WTC11 (cell line): ENCODE measurements at places on chromosomes 3 and 15. TPM values are rescaled to one million over a fixed set of nuclear protein-coding genes. Genes with fewer than 3 reads are reported as not detected.
A peak's percentile ranks its signal among the peaks of the same experiment; 100 is the strongest.

DNA sequence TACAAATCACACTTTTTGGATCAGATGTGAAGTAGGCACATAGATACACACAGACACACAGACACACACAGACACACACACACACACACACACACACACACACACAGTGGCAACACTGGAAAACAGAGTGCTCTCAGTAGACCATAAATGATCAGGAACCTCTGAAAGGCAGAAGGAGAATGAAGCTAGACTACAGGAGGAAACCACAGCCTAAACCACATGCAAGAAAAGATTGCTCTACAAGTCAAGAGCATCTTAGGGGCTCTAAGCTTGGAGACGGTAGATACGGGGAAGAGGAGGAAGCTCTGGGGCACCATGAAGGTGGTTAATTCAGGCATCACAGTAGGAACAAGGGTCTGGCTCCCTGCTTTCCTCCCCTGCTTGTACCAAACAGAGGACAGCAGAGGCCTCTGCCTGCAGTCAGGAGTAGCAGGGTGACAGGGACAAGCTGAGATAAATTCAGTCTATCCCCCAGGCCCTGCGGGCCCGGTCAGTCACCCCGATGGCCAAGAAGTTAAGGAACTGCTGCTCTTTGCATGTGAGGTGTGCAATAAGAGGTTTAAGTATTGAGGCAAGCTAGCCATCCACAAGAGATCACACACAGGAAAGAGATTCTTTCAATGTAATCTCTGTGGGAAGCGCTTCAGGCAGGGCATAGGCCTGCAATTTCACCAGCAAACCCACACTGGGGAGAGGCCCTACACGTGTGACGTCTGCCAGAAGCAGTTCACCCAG, 23.5 kb upstream of the ARPIN start:
- no peak for DNase-seq

The GPR62 gene
- total RNA-seq = 0.24 to 0.55 TPM (median 0.46 TPM) in 3 replicates

The SEMA3B gene
- 7.3 to 9.0 TPM (median 8.7 TPM) in 3 replicates for total RNA-seq

- peak; percentile 12 for DNase-seq
Observed at GRCh38 chr3:152539191-152539764, 270.5 kb downstream of the MBNL1 start.

- DNase-seq = peak; percentile 66
Observed at GRCh38 chr3:189270248-189270832, 98.6 kb downstream of the TPRG1 start.

GRCh38 chr3:39133822-39134221, 19.6 kb downstream of the CSRNP1 start:
- DNase-seq = no peak

The LMAN1L gene
- not detected in 3 replicates for total RNA-seq

- no peak for DNase-seq
Observed at GRCh38 chr15:55277116-55277564, 12.5 kb downstream of the RAB27A start.

The ARPIN gene
- total RNA-seq = 3.5 to 4.8 TPM (median 4.7 TPM) in 3 replicates

DNA sequence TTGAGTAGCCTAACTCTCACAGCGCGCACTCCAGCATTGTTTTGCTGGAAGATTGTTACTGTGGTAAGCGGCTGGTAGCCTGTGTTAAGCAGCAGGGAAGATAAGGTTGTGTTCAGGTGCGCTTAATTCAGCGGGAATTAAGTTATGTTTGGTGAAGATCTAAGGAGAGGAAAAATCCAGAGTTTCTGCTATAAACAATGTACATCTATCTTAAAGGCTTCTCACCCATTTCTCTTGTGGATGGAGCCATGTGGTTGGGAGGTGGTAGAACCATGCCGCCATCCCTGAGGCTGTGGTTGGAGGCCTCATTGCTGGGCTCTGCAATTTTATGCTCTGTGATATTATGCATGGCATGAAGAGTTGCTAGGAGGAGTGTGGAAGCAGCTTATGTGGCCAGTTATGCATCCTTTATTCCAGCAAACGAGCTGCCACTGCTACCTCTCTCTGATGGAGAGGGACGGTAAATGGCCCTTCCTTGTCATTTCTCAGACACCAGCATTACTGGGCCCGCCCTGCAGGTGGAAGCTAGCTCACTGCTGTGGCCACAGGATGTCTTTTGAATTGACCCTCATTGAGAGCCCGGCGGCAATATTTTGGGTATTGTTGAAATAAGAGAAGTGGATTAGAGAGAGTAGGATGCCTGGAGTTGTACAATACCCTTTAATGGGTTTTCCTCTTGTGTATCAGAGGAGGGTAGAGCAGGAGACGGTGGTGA, 1.3 kb downstream of the MINAR1 start:
- DNase-seq = peak; percentile 55

DNA sequence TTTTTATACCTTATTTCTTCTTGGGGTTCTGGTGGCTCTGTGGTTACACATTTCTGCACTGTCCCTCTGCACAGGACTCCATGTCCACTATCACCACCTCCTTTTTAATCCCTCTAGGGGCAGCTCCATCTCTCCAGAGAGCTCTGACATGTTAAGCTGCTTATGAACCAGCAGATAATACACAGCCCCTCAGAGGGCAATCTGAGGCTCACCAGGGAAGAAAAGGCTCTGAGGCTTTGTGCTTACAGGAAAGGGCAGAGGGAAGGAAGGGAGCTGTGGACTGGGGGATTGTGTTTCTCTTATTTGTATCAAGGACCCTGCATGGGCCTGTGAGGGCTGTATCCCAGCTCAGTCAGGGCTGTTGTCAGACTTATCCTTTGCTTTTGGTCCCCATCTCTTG, 164.5 kb downstream of the EPHB1 start:
- no peak for DNase-seq

DNA sequence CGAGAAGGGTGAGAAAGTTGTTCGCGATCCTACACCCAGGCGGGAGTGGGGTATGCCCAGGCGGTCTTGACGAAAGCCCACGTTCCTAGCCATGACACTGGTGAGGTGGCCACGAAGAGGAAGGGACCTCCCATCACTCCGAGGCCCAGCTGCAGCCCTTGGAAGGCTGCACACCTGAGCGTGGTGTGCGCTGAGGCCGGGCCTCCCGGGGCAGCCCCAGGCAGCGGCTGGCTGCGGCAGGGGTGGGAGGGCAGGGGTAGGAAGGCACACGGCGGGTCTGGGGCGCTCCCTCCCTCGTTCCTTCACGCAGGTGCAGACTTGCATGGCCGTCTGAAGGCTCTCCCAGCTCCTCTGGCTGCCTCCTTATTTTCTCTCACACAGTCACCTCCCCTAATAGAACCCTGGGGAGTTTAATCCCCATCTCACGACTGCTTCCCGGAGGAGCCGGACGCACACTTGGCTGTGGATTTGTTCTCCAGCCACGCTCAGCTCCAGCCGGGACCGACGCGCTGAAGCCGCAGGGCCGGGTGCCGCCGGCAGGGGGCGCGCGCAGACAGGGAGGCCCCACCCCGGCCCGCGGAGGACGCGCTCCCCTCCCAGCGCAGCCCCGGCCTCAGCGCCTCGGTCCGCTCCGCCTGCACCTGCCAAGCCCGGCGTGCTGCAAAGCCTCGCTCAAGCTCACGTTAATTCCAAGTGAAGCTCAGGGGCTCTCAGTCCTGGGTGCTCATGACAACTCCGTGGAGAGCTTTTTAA, 37.8 kb upstream of the MUC4 start:
- DNase-seq = no peak

The SLC28A1 gene
- total RNA-seq = 0.14 to 0.16 TPM in 2 of 3 replicates, not detected in the other

GRCh38 chr3:107453504-107453903, 69.3 kb upstream of the BBX start:
- DNase-seq = no peak

GRCh38 chr15:101479851-101480612, 9.5 kb downstream of the PCSK6 start:
- no peak for DNase-seq

GRCh38 chr15:38522922-38523321, 41.7 kb downstream of the RASGRP1 start:
- DNase-seq = no peak

DNA sequence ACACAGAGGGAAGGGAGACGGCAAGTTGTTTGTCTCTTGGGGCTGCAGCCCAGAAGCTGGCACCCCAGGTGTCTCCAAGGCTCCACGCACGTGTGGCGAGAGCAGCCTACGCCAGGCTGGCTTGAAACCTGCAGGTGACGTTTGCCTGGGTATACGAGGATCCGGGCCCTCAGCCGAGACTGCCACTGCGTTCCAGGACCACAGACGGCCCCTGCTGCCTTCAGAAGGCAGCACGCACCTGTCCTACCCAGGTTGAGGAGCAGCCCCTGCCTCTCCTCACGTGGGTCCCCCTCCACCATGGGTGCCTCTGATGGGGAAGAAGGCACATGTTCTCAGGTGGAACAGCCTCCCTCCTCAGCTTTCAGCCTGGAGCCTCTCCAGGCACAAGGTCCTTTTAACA, 75.3 kb upstream of the PRR20G start:
- DNase-seq = no peak

The LTK gene
- 0.27 to 0.66 TPM (median 0.53 TPM) in 3 replicates for total RNA-seq

The WDR73 gene
- 21.2 to 22.6 TPM (median 21.4 TPM) in 3 replicates for total RNA-seq

DNA sequence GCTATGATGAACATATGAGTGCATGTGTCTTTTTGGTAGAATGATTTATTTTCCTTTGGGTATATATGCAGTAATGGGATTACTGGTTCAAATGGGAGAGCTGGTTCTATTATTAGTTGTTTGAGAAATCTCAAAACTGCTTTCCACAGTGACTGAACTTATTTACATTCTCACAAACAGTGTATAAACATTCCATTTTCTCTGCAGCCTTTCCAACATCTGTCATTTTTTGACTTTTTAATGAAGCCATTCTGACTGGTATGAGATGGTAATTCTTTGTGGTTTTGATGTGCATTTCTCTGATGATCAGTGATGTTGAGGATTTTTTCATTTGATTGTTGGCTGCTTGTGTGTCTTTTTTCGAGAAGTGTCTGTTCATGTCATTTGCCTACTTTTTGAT, 1124.2 kb downstream of the NAALADL2 start:
- DNase-seq = no peak

- DNase-seq = no peak
Observed at GRCh38 chr3:76509179-76509830, 530.6 kb upstream of the ROBO2 start.

DNA sequence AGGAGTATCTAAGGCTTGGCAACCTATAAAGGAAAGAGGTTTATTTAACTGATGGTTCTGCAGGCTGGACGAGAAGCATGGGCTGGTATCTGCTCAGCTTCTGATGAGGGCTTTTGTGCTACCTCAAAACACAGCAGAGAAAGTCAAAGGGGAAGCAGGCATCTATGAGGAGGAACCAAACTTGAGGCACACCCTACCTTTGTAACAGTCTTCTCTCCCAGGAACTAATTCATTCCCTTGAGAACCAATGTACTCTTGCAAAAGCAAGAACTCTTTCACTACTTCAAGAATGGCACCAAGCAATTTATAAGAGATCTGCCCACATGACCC, 109.0 kb downstream of the CGGBP1 start:
- DNase-seq = no peak

- no peak for DNase-seq
Observed at GRCh38 chr3:72761410-72761809, 86.8 kb downstream of the SHQ1 start.

The PATL2 gene
- total RNA-seq = 0.41 to 1.2 TPM (median 0.59 TPM) in 3 replicates

DNA sequence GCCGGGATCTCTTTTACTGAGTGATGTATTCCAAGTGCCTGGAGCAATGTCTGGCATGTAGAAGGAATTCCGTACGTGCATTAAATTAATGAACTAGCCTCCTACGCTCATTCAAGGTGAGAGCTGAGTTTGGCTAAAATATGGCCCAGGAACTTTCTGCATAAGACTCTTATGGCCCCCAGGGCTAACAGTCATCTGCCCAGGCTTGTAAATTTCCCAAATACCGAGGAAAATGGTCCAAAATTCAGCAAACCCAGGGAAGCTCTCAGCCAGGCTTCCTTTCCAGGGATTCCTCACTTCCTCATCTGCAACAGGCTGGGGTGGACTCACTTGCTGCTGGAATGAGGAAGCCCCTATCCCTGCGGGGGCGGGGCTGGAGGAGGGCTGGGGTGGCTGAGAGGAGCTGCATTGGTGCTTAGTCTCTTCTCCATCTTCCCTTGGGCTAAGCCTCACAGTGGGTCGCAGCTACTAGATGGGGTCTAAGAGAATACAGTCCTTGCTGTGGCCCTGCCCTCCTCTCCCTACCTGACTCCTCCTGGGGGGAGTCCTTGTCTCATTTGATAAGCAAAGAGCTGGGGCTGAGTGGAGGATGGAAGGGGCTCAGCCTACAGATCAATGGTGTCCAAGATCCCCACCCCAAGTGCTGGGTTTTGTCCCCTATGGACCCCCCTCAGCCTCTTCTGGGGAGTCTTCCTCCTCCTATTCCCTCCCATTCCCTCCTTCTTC, 28.5 kb upstream of the APOD start:
- DNase-seq = no peak

The KCNH8 gene
- 2.5 to 2.8 TPM (median 2.8 TPM) in 3 replicates for total RNA-seq

DNA sequence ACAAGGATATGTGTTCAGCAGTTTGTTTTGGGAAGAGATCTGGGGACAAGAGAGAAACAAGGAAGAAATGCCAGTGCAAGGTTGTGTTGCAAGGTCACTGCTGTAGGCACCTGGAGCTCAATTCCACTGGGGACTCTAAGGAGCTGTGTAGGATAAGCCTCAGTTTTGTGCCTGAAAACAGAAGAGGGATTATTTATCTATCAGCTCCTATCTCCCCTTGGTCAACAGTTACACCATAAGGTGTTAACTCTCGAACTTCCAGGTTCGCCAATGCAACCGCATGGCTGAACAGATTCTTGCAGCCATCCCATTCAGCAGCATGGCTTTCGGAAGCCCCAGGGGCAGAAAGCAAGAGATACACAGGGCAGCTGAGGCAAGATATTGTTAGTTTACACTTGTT, 41.6 kb upstream of the CNOT10 start:
- DNase-seq = no peak

GRCh38 chr3:123105201-123106189, 38.7 kb downstream of the PDIA5 start:
- DNase-seq = no peak

DNA sequence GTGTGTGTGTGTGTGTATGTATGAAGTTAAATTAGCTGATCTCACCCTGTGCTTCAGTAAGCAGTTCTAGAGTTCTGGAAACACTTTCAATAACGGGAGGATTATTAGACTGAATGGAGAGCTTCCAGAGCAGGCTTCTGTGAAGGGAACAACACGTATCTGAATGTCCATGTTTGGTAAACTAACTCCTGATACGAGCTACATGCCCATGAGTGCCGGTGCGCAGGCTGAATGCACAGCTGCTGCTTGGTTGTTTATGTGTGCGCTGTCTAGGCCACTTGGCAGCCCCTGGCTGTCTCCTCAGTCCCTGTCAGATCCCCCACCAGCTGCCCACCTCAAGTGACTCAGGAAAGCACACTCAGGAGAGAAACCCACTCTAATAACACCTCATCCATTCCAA, 137.0 kb downstream of the EPHB1 start:
- no peak for DNase-seq

DNA sequence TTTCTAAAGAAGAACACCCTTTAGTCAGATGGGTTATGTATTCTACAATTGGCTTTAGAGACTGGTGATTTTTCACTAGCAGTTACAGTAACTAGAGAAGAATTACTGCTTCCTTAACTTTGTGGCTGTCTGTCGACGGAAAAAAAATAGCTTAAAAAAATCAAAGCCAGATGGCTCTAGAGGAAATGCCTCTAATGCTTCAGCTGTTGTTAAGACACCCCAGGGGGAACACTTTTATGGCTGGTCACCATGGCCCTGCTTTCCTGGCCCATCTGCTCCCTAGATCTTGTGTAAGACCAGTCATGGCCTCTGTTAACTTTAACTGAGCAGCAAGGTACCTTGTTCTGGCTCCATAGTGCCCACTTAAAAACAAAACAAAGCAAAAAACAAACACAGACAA, 198.6 kb upstream of the PLSCR5 start:
- no peak for DNase-seq

GRCh38 chr3:169143506-169143905, 520.0 kb downstream of the MECOM start:
- no peak for DNase-seq

GRCh38 chr3:148903022-148903442, 37.9 kb downstream of the CPA3 start:
- DNase-seq = no peak

GRCh38 chr15:78804391-78804792, 6.9 kb downstream of the ADAMTS7 start:
- DNase-seq = peak; percentile 47
